NAMALWA (cell line): ENCODE measurements at places on chromosomes 2 and 18.

GRCh38 chr2:55810622-55811020 lies 113.0 kb downstream of the EFEMP1 start:
- no peak for DNase-seq

DNA sequence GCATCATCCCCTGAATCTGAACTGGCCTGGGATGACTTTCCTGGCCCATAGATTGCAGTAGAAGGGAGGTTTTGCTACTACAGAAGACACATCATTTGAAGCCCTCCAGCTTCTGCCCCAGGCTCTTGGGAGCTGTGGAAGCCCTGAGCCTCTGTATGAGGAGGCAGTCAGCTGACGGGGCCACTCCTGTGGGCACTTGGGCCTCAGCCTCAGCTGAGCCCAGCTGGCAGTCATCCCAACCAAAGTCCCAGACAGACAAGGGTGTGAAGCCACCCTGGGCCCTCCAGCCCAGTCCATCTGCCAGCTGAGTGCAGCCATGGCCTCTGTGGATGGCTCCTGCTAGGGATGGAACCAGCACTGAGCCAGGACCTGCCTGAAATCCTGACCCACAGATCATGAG lies 502.3 kb upstream of the HS6ST1 start:
- DNase-seq: no peak

- DNase-seq: no peak
Measured at GRCh38 chr2:190718652-190719526, 70.0 kb downstream of the NAB1 start.

DNA sequence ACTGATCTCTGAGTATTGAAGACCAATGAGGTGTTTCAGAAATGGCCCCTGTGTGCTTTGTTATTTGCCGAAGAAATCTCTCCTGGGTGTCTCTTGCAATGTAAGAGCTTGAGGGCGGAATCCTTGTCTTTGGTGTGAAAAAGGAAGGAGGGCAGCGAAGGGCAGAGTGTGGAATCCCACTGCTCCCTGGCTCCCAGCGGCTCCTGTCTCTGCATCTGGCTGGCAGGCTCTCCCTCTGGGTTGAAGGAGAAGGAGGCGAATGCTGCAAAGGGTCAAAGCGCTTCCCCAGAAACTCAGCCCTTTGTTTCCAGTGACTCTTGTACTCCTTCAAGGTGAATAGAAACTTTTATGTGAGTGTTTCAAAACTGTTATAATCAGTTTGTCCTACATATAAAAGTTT lies 457.5 kb downstream of the CNTNAP5 start:
- no peak for DNase-seq

DNA sequence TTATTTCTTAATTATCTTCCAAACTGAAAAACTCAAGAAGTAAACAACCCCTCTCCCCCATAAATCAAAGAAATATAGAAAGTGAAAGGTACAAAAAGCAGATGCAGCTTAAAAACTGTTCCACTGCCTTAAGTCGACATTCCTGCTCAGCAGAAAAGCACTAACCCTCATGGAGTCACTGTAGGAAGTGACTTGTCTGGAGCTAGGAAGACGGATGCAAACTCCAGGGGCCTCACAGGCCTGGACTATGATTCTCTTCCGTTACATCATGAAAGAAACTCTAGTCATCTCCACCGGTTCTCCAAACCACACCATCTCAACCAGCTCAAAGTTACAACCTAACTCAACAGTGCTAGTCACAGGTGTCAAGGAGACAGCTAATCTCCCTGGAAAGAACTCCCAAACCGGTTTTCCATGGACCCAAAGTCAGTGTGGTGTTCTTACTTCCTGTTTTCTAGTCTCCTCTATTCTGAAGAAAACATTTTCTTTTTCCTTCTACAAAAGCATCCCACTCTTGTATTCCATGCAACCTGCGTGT lies 128.4 kb downstream of the PIEZO2 start:
- DNase-seq: no peak

DNA sequence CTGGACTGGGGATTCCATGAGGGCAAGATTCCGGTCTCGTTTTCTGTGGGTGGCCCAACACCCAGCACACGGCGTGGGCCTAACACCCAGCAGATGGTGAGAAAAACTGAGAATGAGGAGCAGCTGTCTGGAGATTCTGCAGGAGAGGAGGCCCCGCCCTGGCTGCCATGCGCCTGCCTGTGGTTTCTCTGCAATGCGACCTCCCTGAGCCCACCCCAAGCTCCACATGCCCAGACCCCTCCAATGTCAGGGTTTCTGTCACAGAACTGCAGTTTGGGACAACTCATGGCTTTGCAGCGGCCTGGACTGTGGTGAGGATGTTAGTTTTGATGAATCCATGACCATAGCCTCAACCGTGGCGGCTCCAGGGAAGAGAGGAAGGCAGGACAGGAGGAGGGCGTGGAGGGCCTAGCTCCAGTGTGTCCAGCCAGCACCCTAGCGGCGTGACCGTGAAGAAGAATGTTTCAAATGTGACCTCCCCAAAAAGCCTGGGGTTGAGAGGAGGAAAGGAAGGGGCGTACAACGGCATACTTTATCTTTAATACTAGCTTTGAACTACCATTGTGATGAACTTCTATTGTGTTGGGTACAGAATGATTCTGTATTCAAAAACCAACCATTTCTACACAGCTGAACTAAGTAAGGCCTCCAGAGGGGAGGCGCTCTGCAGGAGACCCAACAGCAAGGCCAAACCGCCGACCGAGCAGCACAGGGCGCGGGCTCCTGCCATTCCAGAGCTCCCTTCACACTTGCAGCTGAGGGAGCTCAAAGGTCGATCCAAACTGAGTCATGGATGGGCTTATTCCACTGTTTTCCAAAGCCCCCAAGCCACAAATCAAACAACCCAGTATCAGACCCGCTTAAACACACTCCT lies 3.4 kb downstream of the PXDN start:
- no peak for DNase-seq

DNA sequence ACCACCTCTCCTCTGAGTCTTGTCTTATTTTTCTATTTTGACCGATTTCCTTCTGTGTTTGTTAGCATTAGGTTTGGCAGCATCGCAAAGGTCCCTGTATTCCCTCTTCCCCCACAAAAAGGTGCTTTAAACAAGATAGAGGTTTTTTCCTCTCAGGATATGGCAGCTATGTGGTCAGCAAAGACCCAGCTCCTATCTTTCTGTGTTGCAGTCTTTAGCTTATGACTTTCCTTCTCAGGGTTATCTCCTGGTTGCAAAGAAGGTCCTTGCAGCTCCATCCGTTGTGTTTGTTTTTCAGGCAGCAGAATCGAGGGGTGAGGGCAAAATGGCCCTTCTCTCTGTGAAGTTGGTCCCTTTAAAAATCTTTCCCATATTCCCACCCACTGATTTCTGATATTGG lies 38.4 kb downstream of the GALNT1 start:
- no peak for DNase-seq

GRCh38 chr2:217440000-217440399 lies 562.8 kb downstream of the TNS1 start:
- DNase-seq: no peak

- DNase-seq: no peak
Measured at GRCh38 chr18:59916746-59917145, 16.9 kb downstream of the PMAIP1 start.

- DNase-seq: peak; percentile 49
Measured at GRCh38 chr2:75098856-75099255, 100.5 kb downstream of the TACR1 start.

GRCh38 chr2:177970670-177971454 lies 101.7 kb downstream of the PDE11A start:
- no peak for DNase-seq

GRCh38 chr2:146227152-146228019 lies 1617.4 kb upstream of the ACVR2A start:
- no peak for DNase-seq

GRCh38 chr2:153387203-153387602 lies 91.4 kb downstream of the RPRM start:
- no peak for DNase-seq

DNA sequence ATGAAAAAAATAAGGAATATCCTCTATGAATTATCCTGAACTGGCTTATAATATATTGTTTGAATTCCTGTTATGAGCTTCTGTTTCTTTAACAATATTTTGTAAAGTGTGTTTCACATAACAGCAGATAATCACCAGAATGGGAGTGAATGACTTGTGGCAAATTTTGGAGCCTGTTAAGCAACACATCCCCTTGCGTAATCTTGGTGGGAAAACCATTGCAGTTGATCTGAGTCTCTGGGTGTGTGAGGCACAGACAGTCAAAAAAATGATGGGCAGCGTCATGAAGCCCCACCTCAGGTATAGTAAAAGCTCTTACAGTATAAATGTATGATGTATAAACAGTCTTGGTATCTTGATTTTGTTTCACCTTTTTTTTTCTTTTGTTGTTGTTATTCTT lies 5.9 kb downstream of the GEN1 start:
- no peak for DNase-seq

DNA sequence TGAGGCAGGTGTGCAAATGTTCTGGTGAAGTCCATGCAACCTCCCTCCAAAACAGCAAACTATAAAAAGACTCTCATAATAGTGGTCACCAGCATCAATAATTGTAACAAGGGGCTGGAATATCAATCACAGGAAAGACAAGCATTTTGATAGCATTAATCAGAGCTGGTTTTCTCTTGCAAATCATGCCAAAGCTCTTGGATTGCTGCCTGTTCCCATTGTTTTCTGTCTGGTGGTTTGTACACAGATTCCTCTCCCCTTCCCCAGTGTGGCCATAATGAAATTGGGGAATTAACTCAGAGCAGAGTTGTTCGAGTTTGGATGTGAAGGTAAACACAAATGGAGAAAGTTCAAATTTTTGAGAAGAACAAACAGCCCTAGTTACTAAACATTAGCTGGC lies 134.2 kb downstream of the CDCA7 start:
- no peak for DNase-seq

- no peak for DNase-seq
Measured at GRCh38 chr18:77967071-77967470, 717.4 kb downstream of the GALR1 start.

GRCh38 chr2:195595825-195596224 lies 61.2 kb upstream of the SLC39A10 start:
- no peak for DNase-seq

DNA sequence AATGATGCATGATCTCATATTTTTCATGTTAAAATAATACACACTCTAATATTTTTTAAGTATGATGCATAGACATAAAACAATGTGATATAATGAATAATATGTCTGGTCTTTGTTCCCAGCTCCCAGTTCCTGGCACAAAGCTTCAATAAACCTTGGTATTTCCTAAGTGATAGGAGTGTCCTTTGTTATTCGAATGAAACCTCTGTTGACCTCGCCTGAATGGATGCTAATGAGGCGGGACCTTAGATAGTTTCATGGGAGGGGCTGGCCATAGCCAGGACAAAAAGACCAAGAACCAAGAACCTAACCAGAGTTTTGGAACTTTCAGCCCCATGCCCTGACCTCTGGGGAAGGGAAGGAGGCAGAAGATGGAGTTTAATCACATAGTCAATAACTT lies 257.7 kb upstream of the COPS8 start:
- no peak for DNase-seq

- no peak for DNase-seq
Measured at GRCh38 chr2:102021779-102022178, 30.0 kb downstream of the IL1R2 start.

GRCh38 chr2:151238527-151239487 lies 22.9 kb downstream of the RBM43 start:
- peak; percentile 77 for DNase-seq

DNA sequence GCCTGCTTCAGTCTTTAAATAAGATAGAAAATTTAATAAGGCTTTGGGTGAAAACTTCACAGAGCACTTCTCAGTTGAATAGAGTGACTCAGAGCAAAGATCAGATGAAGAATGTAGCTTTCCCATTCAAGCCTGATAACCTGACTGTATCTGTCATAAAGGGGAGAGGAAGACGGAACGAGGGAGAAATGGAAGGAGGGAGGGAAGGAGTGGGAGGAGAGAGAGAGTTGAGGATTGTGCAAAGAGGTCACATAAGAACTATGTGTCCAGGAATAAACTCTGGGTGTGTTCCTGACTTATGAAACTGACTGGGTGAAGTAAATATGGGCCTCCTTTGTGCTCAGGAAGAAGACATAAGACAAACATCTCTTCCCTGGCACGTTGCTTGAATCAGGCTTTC lies 385.5 kb downstream of the LPIN1 start:
- DNase-seq: no peak

GRCh38 chr2:236338495-236339184 lies 74.4 kb upstream of the ASB18 start:
- DNase-seq: peak; percentile 14

DNA sequence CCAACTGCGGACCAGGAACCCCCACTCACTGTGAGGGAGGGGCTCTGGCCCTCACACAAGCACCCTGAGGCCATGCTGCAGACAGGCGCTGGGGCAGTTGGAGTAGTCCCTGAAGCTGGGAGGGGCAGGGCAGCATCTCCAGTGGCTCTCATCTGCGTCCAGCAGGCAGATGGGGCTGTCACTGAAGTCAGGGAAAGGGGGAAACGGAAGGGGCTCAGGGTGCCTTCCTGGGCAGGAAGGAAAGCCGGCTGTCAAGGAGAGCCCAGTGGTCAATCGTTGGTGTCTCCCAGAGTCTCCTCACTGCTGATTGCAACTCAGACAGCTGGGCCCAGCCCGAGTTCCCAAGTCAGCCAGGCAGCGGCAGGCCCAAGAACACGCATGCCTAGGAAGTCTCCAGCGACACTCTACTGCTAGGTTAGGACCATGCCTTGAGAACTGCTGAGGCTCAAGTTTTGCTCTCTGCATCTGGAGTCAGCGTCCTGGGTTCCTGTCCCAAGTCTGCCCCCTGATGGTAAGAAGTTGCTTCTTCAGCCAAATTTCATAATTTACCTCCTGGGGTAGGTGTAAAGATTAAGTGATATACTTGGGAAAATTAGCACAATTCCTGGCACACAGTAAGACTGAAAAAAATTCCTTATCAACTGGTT lies 27.4 kb upstream of the NMUR1 start:
- peak; percentile 88 for DNase-seq

DNA sequence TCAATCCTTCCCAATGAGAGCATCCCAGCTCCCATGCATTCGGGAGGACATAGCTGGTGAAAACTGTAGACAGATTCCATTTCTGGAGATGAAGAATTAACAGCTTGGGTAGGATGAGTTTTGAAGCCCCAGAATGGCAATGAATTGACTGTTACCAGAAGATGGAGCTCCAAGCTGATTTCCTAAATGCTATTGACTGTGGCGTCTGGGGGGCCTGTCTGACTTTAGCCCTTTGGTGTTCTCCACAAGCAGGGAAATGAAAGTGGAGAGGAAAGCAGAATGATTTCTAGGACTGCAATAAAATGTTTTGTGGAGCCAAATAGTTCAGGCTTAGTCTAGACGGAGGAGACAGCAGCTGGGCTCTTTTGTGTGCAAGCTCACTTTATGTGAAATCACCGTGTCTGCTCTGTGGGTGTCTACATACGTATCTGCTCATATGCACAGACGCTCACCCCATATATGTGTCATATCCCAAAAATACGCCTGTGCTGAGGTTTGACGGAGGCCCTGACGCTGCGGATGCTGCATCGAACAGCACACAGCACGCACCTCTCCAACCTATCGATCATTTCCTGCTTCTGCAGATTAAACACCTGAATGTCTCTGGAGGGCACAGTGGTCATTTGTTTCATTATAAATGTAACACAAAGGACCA lies 166.4 kb upstream of the PXDN start:
- no peak for DNase-seq

DNA sequence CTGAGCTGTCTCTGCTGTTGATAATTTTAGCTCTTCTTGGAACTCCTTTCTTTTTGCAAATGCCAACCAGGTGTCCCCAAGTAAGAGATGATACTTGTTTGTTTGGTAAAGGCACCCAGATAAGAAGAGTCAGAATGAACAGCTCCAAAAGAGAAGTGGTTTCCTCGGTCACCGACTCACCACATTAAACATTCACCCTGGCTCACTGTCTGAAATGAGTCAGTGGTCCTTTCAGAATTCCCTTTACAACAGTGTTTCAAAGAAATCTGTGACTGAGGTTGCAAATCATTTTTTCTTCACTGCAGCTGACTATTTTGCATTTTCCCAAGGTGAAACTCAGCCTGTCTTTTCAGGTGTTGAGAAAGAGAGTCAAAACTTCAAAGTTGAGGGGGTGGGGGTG lies 16.2 kb upstream of the CXCR4 start:
- DNase-seq: peak; percentile 77
